ENCODE measurements at places on chromosomes 11 and 22.

- no peak for DNase-seq
Measured at GRCh38 chr11:72690166-72690565, 15.9 kb upstream of the PDE2A start.

- no peak for DNase-seq
Measured at GRCh38 chr11:20627701-20628100, 28.3 kb downstream of the SLC6A5 start.

DNA sequence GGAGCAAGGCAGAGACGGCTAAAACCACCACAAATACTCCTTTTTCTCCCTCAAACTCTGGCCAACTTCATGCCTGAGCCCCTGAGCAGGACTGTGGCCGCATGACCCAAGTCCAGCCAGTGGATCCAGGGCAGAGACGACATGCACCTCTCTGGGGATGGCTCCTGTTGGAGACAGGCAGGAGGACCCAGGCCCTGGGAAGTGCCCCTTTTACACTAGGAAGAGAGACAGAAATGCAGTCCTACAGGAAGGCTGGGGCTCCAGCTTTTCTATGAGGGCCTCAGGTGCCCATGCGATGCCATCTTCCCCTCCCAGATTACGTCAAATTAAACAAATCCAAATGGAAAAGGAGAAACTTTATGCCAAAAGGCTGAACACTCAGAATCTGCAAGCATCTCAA is 498.0 kb downstream of the BRD1 start:
- no peak for DNase-seq

- DNase-seq, result peak; percentile 51
Measured at GRCh38 chr11:22920939-22921565, 60.8 kb upstream of the CCDC179 start.

DNA sequence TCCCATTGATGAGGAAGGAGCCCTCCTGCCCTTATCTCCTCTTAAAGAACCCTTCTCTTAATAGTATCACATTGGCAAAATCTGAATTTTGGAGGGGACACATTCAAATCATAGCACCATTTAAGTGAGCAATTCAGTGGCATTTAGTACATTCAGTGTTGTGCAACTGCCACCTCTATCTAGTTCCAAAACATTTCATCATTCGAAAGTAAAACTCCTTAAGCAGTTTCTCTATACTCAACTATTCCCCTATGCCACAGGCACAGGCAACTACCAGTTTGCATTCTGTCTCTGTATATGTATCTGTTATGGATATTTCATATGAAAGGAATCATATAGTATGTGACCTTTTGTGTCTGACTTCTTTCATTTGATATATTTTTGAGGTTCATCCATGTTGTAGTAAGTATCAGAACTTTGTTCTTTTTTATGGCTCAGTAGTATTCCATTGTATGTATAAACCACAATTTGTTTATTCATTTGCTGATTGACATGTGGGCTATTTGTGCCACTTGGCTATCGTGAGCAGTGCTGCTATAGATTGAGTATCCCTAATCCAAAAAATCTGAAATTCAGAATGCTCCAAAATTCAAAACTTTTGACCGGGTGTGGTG is 22.9 kb downstream of the FAR1 start:
- DNase-seq, result no peak

- no peak for DNase-seq
Measured at GRCh38 chr11:2138431-2139122, 612 bp downstream of the IGF2 start.

DNA sequence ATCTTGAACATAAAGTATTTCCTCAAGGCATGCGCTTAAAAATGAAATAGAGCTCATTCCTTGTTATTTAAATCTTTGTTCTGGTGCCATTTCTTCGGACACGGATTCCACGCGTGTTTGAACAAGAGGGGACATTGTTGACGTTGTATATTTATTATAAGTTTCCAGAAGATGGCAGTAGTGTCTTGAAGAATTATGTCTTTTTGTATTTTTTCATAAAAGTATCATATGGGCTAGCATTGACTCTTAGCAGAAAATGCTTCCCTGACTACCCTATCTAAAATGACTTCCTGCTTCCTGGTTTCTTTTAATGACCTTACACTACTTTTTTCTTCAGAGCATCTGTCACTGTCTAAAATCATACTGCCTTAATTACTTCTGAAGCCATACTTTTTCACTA is 20.4 kb downstream of the BIRC2 start:
- DNase-seq, result peak; percentile 10

- DNase-seq, result no peak
Measured at GRCh38 chr11:79060081-79060953, 380.5 kb downstream of the TENM4 start.

DNA sequence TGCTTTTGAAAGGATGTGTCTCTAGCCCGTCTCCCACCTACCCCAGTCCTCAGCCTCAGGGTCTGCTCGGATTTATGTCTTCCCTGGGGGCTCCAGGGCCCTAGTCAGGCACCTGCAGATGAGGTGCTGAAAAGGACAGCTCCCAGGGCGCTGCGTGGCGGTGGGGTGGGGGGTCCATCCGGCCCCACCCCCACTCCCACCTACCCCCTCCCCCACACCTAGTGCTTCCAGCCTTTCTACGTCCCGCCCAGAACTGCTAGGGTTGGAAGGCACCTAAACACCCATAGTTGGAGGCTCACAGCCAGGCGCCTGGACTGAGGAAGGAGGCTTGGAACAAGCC is 1.4 kb upstream of the ROBO3 start:
- DNase-seq, result no peak

DNA sequence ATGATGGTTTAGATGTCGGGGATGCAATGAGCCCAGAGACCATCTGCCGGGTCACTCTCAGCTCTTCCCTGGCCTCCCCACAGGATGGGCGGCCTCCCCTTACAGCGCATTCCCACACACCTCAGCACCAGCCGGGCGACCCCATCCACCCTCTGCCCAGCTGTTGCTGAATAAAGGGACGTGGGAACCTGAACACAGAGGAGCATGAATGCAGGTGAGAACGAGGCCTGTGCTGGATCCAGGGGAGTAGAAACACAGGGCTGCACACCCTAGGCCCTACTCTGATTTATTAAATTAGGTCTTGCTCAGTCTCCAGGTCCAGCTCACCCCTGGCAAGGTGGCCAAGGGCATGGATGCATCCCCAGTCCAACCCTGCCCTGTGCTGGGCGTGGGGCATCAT is 180.5 kb downstream of the CTTN start:
- DNase-seq, result no peak

DNA sequence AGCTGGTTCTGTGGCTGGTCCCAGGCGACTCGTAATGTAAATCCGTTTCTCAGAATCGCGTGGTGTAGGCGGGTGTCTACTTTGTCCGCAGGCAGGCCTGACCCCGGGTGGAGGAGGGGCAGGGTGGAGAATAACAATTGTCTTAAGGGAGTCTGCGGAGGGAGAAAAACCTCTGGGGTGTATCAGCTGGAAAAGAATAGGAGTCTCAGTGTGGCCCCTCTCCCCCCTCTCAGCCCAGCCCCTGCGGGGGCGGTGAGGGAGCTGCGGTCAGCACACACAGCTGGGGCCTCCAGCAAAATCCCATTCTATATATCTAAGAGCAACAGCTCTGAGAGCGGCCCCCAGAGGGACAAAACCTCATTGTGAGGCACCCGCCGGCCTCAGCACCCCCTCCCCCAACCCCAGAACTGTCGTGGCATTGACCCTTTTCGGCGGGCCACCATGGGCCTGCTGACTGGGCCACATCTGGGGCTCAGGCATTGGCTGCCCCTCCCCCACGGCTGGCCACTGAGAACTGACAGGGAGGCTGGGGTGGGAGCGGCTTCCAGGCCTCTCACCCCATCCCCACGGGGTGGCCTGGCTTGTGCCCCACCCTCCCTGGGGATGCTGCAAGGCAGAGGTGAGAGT is 2.7 kb upstream of the MYRF start:
- no peak for DNase-seq

DNA sequence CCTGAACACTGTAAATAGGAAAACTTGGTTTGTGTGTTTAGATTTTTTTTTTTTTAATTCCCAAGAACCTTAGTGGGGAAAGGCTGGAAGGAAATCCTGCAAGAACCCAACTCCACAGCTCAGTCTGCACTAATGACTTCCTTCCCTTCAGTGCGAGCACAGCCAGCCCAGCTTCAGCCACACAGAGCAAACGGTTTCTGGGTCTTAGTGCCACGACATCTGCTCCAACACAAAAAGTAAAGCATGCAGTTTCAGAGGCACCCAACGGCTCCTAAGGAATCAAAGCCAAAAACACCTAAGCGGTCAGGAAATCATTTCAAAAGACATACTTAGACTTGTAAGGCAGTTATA is 236.1 kb downstream of the TTC28 start:
- no peak for DNase-seq

GRCh38 chr11:12058425-12059115 is 50.1 kb upstream of the DKK3 start:
- no peak for DNase-seq

- DNase-seq, result no peak
Measured at GRCh38 chr11:74019104-74019738, 10.3 kb upstream of the UCP3 start.

- no peak for DNase-seq
Measured at GRCh38 chr11:59842316-59842715, 3.0 kb downstream of the CBLIF start.

- no peak for DNase-seq
Measured at GRCh38 chr11:64990222-64990923, 6.4 kb downstream of the BATF2 start.

- DNase-seq, result peak; percentile 47
Measured at GRCh38 chr11:110409174-110409573, 20.6 kb upstream of the FDX1 start.

DNA sequence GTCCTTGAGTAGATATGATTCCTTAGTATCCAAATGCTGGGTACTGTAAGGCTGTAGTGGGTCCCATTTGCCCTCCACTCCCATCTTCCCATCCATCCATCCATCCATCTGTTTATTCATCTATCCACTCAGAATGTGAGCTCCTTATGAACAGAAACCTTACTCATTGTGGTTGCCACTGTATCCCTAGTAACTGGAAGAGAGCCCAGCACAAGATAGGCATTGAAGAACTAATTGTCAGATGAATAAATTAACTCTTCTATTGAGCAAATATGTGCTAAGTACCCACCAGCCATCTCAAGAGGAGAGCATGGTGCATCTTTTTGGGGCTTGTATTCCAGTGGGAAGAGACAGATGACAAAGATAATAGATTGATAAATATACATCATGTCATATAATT is 86.4 kb upstream of the SEZ6L start:
- DNase-seq, result no peak

GRCh38 chr22:26401726-26402125 is 27.3 kb upstream of the ASPHD2 start:
- no peak for DNase-seq

DNA sequence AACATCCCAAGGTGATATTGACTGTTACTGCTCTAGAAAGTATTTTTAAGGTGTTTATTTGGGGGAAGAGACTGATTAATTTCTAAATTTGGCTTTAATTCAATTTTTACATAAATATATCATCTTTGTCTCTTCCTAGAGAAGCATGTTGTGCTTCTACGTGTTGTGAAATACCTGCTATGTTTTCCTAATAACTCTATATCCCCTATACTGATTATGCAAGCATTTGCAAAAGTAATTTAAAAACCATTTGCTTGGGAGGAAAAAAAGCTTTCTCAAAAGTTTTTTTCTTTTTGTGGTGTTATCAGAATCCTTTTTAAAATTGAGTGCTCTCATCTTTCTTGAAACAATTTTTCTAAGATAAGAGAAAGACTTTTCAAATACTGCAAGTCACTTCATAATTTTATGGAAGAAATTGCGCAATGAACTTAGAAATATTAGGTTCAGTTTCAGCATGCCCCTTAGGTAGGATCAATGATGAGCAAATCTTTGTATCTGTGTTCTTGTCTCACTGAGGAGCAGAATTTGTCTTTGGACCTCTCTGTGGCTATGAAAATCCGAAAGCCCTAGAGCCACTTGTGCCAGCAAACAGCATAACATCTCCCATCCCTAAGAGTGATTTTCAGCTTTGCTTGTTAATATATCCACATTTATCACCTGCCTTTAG is 7.4 kb upstream of the BLID start:
- DNase-seq, result peak; percentile 42

- DNase-seq, result no peak
Measured at GRCh38 chr11:113615098-113615497, 91.0 kb downstream of the TMPRSS5 start.

DNA sequence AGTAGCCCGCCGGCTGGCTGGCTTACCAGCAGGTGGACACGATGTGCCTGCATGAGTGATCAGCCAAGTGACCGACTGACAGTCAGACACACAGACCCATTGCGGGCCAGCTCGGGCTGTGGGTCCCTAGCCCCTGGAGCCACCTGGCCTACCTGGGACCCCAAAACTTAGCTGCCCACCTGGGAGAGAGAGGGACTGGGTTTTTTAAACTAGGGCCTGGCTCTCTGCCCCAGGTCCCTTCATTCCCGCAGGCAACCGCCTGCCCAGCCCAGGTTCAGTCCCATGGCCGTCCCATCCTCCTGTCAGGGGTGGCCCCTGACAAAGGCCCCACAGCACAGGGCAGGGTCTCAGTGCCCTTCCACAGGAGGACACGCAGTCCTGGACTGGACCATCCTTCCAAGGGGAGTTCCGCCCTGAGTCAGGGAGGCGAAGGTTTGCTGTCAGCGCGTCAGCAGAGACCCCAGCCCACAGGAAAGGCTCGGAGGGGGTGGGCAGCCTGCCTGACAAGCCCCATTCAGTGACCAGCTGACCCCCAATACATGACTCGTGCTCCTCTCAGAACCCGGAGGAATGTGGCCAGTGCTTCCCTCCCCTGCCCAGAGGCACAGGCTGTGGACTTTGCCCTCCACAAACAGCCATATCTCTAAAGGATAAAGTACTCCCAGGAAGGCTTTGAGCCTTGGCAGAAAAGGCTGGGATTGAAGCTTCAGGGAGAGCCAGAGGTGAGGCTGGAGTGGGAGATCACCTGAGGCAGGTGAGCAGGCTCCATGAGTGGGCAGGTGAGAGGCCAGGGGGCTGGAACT is 8.4 kb downstream of the SLCO2B1 start:
- DNase-seq, result no peak

- peak; percentile 25 for DNase-seq
Measured at GRCh38 chr11:65435411-65435931, 12.9 kb downstream of the NEAT1 start.

- DNase-seq, result peak; percentile 72
Measured at GRCh38 chr11:65225279-65226102, 36.3 kb upstream of the POLA2 start.

- DNase-seq, result no peak
Measured at GRCh38 chr11:107570015-107570414, 4.5 kb upstream of the ALKBH8 start.

DNA sequence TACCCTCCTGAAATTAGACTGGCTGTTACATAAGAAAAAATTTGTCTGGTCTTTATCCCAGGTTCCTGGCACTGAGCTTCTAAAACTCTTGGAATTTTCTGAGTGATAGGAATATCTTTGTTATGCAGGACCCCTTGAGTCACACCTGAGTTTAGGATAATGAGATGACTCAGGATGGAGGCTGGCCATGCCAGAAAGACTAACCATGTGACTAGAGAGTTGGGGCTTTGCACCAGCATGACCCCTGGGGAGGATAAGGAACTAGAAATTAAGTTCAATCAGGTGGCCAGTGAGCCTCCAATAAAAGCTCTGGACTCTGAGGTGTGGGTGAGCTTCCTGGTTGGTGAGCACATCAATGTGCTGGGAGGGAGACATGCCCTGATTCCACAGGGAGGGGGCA is 88.1 kb downstream of the XRRA1 start:
- DNase-seq, result no peak

GRCh38 chr11:20353829-20354434 is 9.6 kb upstream of the HTATIP2 start:
- peak; percentile 58 for DNase-seq

All from MCF 10A (cell line).